Thoracic aorta (tissue), 2 donors: ENCODE measurements at places on chromosomes 13 and 19.
A peak's percentile ranks its signal among the peaks of the same experiment; 100 is the strongest.

- no peak for DNase-seq
Measured at GRCh38 chr13:50017819-50018218, 2.6 kb downstream of the KCNRG start.

- no peak for DNase-seq
Measured at GRCh38 chr13:51152701-51153100, 41.6 kb upstream of the C13orf42 start.

DNA sequence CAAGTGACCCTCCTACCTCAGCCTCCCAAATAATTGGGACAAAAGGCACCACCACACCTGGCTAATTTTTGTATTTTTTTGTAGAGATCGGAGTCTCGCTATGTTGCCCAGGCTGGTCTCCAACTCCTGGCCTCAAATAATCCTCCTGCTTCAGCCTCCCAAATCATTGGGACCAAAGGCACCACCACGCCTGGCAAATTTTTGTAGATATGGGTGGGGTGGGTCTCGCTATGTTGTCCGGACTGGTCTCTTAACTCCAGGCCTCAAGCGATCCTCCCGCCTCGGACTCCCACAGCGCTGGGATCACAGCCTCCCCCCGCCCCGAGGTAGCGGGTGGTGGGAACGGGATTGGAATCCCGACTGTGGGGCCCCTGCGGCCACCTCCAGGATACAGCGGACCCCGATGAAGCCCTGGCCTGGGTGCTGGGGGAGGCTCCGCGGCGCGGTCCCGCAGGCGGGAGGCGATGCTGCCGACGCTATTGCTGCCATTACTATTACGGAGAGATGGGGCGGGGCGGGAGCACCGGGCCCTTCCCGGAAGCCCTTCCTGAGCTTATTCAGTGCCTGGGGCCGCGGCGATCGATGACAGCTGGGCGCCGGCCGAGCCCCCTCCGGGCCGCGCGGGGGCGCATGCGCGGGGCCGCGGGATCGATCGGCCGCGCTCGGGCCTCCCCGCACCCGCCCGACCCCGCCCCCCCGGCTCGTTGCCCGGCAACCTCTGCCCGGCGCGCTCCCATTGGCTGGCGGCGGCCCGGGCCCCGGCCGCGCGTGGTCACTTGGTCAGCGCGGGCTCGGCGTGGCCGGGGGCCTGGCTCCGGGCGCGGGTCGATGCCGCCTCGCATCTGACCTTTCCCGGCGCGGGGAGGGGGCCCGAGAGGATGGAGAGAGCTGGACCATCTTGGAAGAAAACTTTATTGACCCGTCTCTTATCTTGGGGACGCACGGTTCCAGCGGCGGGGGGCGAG lies 27.9 kb upstream of the ONECUT3 start:
- no peak for DNase-seq

- no peak for DNase-seq
Measured at GRCh38 chr13:110012102-110012739, 225.8 kb upstream of the IRS2 start.

DNA sequence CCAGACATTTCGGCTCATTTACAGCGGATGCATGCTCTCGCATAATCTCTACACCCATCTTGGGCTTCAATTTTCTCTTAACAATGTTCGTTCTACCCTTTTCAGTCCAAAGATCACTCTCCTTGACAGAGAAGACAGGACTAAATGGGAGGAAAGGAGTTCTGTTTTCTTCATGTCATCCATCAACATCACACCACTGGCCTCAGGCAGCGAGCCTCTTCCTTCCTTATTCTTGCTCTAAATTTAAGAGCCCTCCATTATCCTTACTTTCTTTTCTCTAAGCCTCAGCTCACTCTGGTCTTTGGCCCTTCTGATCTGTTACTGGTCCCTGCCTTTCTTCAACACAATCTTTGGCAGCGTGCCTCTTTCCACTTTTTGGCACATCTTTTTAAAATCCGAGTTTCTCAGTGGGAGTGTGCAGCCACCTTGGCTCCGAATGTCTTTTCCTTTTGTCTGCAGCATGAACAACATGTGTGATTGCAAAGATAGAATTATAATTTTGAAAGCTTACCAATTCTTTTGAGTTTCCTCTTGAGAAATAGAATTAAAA lies 98.7 kb downstream of the FAM216B start:
- DNase-seq: no peak

GRCh38 chr19:33175156-33175782 lies 18.9 kb upstream of the LRP3 start:
- no peak for DNase-seq

DNA sequence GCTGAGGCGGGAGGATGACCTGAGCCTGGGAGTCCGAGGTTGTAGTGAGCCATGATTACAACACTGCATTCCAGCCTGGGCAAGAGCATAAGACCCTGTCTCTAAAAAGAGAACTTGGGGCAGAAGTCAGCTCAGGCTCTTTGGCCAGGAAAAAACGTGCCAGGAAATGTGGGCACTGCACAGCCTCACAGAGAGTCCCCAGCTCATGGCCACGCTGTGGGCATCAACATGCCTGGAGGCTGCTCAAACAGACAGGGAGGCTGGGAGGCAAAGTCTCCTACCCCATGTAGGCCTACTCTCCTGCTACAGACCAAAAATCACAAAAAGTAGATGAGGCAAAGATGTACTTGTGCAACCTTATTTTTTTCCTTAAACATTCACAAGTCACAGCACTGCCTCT lies 49.4 kb downstream of the PEPD start:
- no peak for DNase-seq

- DNase-seq: no peak
Measured at GRCh38 chr13:111620166-111620565, 299.7 kb downstream of the TEX29 start.

GRCh38 chr19:30695171-30695875 lies 323.1 kb downstream of the ZNF536 start:
- no peak for DNase-seq

DNA sequence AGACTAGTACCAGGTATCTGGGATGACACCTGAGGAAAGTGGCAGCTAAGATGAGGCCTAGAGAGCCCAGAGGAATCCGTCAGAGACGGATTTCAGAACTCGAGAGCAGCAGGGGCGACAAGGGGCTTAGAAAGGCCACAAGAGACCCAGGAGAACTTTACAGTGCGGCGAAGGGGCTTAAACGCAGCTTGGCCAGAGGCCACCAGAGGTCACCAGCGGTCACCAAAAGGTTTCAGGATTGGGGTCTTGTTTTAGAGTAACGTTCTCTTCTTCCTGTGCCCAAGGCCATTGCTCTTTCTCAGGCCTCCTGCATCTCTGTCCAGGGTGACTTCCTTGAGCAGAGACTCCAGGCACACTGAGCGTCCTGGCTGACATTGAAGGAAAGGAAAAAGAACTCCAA lies 2.2 kb downstream of the ZSCAN22 start:
- no peak for DNase-seq

GRCh38 chr13:87656306-87656705 lies 14.9 kb upstream of the SLITRK5 start:
- no peak for DNase-seq

- DNase-seq: no peak
Measured at GRCh38 chr13:112728375-112729126, 38.7 kb downstream of the ATP11A start.

GRCh38 chr19:21680671-21681070 lies 86.7 kb downstream of the ZNF100 start:
- DNase-seq: no peak

- DNase-seq: no peak
Measured at GRCh38 chr13:97124915-97125809, 97.0 kb upstream of the MBNL2 start.

- no peak for DNase-seq
Measured at GRCh38 chr13:51997186-51997585, 14.1 kb downstream of the ATP7B start.

- no peak for DNase-seq
Measured at GRCh38 chr13:65400702-65401101, 1829.4 kb downstream of the PCDH9 start.

DNA sequence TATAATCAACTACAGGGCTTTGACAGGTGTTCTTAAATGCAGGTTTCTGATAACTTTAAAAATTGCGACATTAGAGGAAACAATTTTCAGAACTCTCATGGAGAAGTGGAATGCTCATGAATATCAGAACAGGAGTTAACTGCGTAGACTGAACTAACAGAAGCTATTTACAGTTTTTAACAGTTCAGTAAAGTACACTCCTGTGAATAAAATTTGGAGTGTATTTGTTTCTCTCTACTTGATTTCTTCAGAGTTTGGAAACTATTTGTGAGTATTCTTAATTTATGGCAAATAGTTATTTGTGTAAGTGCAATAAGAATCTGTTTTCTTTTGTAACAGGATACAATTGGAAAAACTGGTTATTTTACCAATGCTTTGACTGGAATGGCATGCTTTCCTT lies 114.4 kb downstream of the TNFRSF19 start:
- DNase-seq: no peak

- DNase-seq: no peak
Measured at GRCh38 chr13:20869540-20869939, 33.0 kb downstream of the XPO4 start.

- no peak for DNase-seq
Measured at GRCh38 chr19:12802267-12803106, 618 bp downstream of the THSD8 start.

DNA sequence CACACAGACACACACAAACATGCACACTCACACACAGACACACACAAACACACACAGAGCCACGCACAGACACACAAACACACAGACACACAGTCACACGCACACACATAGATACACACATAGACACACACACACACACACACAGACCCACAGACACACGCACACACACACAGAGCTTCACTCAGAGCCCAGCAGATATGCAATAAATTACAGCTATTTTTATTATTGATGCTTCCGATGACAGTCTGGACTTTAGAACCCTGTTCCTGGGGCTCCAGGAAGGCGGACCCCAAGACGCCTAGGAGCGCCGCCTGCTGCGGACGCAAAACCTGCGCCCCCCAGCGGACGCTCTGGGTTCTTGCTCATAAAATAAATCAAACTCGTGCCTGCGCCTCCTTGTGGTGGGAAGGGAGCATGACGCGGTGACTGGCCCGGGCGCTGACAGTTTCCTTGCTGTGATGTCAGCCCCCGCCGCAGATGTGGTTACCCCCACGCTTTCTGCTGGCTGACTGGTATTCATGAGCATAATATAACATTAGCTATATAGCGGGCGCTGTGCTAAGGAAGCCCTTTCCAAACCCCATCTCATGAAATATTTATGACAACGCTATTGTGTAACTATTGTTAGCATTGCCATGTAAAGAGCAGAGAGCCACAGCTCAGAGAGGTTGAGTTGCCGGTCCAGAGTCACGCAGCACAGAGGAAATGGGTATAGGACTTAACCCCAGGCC lies 64.4 kb upstream of the TM9SF2 start:
- peak; percentile 46 for DNase-seq

DNA sequence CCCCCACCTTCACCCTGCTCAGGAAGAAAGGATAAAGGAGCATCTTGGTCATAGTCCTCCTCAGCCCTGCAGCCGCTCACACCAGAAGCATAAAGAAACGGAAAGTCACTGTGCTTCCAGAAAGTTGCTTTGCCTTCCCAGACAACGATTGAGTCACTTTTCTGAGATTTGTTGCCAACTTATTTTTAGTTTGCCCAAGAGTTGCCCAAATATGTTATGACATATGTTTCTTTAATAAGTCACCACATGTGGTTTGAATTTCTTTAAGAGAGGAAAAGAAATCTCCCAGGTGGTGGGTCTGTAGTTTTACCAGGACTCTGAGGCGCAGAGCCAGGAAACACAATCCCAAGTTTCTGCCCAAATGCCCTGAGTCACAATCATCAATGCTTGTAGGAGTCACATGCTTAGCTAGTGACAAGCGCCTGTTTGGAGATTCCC lies 63.4 kb upstream of the LRCH1 start:
- peak; percentile 62 for DNase-seq

DNA sequence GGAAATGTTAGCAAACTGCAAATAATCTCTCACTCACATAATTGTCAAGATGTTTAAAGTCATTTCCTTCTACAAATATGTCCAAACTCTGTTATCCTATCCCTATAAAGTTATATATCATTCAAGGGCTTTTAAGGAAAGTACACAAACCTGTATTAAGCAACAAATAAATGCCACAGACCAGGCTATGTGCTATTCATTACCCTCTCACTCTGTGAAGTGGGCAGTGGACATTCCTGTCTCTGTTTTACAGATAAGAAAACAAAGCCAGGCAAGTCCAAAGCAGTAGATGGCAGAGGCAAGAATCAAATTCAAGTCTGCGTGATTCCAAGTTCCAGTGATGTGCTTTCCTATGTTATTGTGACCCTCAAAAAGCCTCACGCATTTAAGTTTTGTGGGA lies 140.6 kb downstream of the LHFPL6 start:
- no peak for DNase-seq

- no peak for DNase-seq
Measured at GRCh38 chr19:51365965-51366388, at the start of gene ETFB. TSS of gene ETFB (minus strand) at chr19:51366388. CDS start at chr19:51366326, 62 bp downstream.

GRCh38 chr19:2477732-2478191 lies 1.8 kb downstream of the GADD45B start:
- no peak for DNase-seq
